GM23338 (cell line): ENCODE measurements at places on chromosomes 13 and 19. TPM values are rescaled to one million over a fixed set of nuclear protein-coding genes. Genes with fewer than 3 reads are reported as not detected.
A peak's percentile ranks its signal among the peaks of the same experiment; 100 is the strongest.

Gene CDX2
- total RNA-seq = not detected in 2 replicates

Gene KCNN4
- 3.2 and 3.4 TPM in 2 replicates for total RNA-seq

Gene ZNF677
- 57.2 and 60.5 TPM in 2 replicates for total RNA-seq

Gene KLF2
- 0.89 and 0.90 TPM in 2 replicates for total RNA-seq

Gene CEACAM16
- total RNA-seq = not detected in 2 replicates

DNA sequence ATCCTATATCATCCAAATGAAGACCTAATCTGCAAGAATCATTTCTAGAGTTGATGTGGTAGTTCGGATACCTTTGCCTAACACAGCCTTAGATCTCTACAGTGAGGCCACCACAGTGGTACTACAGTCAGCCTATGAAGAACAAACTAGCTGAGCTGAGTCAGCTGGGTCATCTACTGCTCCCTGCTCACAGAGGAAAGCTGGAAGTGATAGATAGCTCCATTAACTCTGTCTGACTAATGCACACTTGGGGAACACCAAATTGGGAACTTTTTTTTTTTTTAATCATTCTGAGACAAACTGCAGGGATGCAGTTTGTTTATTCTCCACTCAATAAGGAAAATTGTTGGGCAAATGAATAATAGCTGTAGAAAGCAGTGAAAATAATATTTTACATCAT is 1160.6 kb downstream of the PCDH9 start:
- DNase-seq = no peak
- no peaks in the 10 kb centered on the region for H3K27me3 ChIP-seq
- no peaks in the 10 kb centered on the region for H3K4me1 ChIP-seq
- no peak overlapping the region for H3K27ac ChIP-seq
- H3K36me3 ChIP-seq = no peaks in the 10 kb centered on the region

DNA sequence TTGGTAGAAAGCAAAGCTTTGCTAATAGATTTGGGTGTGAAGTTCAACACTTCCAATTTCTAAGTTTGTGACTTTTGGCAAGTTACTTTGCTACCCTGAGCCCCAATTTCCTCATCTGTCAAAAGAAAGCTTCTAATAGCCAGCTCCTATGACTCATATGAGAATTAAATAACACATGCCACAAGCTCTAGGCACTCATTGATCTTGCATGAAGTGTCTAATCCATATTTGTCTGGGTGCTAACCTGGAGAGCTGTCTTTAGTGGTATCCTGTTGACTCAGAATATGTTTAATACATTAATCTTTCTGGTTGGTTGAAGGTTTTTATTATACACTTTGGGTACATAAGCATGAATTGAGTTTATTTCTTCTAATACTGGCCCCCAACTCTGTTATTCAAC is 188.8 kb downstream of the POSTN start:
- no peaks in the 10 kb centered on the region for H3K36me3 ChIP-seq
- no peaks in the 10 kb centered on the region for H3K4me1 ChIP-seq
- no peak overlapping the region for H3K27ac ChIP-seq
- no peak for DNase-seq

GRCh38 chr13:36447501-36447900 is 15.2 kb downstream of the CCNA1 start:
- H3K4me1 ChIP-seq = no peaks in the 10 kb centered on the region
- no peak overlapping the region for H3K27ac ChIP-seq
- no peaks in the 10 kb centered on the region for H3K36me3 ChIP-seq
- no peaks in the 10 kb centered on the region for H3K27me3 ChIP-seq
- DNase-seq = no peak
- H3K4me3 ChIP-seq = no peak overlapping the region

GRCh38 chr13:97659602-97660001 is 225.6 kb downstream of the RAP2A start:
- no peak overlapping the region for H3K4me3 ChIP-seq
- no peak overlapping the region for H3K27ac ChIP-seq
- H3K27me3 ChIP-seq = no peaks in the 10 kb centered on the region
- no peaks in the 10 kb centered on the region for H3K4me1 ChIP-seq
- peak; percentile 30 for DNase-seq
- H3K36me3 ChIP-seq = no peaks in the 10 kb centered on the region

DNA sequence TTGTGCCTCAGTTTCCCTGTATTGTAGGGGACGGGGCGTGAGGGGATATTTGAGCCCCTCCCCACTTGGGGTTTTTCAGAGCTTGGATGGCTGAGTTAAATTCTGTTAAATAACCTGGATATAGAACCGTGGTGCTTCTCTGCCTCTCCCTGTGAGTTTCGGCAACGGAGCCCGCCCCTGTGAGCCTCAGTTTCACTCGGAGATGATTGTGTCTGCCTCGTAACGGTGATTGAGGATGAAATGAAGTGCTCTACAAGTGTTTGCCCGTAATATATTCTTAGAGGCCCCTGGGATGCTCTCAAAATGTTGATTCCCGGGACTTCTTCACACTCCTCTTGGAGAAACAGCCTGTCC is 509 bp downstream of the KXD1 start:
- peak overlapping the region; percentile 79 for H3K4me3 ChIP-seq
- DNase-seq = no peak
- H3K36me3 ChIP-seq = no peaks in the 10 kb centered on the region
- H3K27ac ChIP-seq = peak overlapping the region; percentile 35
- H3K4me1 ChIP-seq = 0 out of 2 replicates have a peak, but pooled peaks cover 8% of the 10 kb centered on the region
- no peaks in the 10 kb centered on the region for H3K27me3 ChIP-seq

- H3K27ac ChIP-seq = peak overlapping the region; percentile 83; the same call in 1 of the 2 replicates
- peaks cover 23% of the 10 kb centered on the region for H3K27me3 ChIP-seq
- H3K36me3 ChIP-seq = no peaks in the 10 kb centered on the region; the same call in 1 of the 2 replicates
- peaks cover 10% of the 10 kb centered on the region for H3K4me1 ChIP-seq
- no peak for DNase-seq
These were observed 729 bp upstream of the ARID3A start for GRCh38 chr19:925087-925525.

DNA sequence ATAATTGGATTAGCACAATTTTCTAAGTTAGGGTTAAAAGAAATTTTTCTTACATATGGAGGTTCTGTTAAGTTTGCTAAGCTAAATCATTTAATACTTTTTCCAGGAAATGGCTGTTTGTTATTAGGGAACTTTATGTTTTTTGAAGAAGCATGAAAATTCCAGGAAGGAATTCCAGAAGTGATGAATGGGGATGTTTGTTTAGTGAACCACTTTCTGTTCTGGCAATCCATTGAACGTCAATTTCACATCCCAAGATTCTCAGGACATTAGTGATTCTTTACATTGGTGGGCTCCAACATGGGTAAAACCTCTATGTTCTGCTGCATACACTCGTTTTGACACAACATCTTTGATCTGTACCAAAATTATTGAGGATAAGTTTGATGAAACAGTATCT is 534.4 kb downstream of the IRS2 start:
- no peak for DNase-seq
- no peak overlapping the region for H3K4me3 ChIP-seq
- no peak overlapping the region for H3K27ac ChIP-seq

GRCh38 chr13:33710924-33711323 is 107.0 kb upstream of the RFC3 start:
- H3K4me1 ChIP-seq = no peaks in the 10 kb centered on the region
- DNase-seq = no peak
- no peaks in the 10 kb centered on the region for H3K36me3 ChIP-seq
- H3K4me3 ChIP-seq = no peak overlapping the region

DNA sequence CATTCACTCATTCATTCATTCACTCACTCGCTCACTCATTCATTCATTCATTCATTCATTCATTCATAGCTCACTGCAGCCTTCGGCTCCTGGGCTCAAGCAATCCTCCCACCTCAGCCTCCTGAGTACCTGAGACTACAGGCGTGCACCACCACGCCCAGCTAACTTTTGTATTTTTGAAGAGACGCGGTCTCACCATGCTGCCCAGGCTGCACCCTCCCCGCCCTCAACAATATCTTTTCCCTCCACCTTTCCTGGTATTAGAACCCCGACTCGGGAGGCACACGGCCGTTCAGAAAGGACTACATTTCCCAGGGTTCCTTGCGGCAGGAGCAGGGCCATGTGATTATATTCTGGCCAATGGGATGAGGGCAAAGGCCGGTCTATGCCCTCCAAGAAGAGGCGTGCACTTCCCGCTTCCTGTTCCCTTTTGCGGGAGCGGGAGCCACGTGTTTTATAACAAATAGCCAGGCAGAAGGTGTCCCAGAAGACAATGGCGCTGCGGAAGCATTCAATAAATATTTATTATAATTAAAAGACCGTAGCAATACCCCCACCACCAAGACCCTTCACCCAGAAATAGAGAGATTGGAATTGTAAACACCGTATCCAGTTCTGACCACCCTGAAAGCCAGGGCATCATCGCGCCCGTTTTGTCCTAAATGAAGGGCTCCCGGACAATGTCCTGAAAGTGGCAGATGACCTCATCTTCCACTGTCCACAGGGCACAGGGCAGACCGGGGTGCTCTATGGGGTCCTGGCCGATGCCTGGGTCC is 15.9 kb downstream of the TICAM1 start:
- H3K27me3 ChIP-seq = peaks cover 5% of the 10 kb centered on the region; the same call in 1 of the 2 replicates
- no peak overlapping the region for H3K4me3 ChIP-seq
- no peaks in the 10 kb centered on the region for H3K36me3 ChIP-seq
- no peaks in the 10 kb centered on the region for H3K4me1 ChIP-seq
- H3K27ac ChIP-seq = no peak overlapping the region

- peaks cover 17% of the 10 kb centered on the region; the same call in 1 of the 2 replicates for H3K4me1 ChIP-seq
- H3K27me3 ChIP-seq = no peaks in the 10 kb centered on the region
- no peak for DNase-seq
These were observed 1124.5 kb upstream of the ATXN8OS start for GRCh38 chr13:68982961-68983619.

GRCh38 chr13:99151516-99151915 is 49.1 kb upstream of the UBAC2 start:
- no peaks in the 10 kb centered on the region for H3K27me3 ChIP-seq
- H3K36me3 ChIP-seq = no peaks in the 10 kb centered on the region
- no peak for DNase-seq
- H3K4me1 ChIP-seq = no peaks in the 10 kb centered on the region
- H3K27ac ChIP-seq = no peak overlapping the region
- no peak overlapping the region for H3K4me3 ChIP-seq

DNA sequence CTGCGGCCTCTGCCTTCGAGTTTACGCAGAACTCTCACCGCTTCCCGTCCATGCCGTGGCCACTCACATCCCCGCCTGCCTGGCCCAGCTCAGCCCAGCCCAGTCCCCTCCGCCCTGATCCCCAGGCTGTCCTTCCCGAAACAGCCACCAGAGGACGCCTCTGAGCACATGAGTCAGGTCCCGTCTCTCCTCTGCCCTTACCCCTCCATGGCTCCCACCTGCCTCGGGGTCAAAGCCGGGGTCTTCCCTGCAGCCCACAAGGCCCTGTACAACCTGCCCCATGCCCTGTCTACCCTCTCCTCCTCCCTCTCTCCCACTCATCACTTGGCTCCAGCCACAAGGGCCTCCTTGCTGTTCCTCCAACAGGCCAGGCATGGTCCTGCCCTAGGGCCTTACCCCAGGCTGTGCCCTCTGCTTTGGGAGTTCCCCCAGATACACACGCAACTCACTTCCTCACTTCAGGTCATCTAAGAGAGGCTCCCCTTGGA is 8.1 kb upstream of the SEMA6B start:
- H3K27me3 ChIP-seq = no peaks in the 10 kb centered on the region
- no peak overlapping the region for H3K27ac ChIP-seq
- no peaks in the 10 kb centered on the region for H3K36me3 ChIP-seq
- peak; percentile 91 for DNase-seq

- no peak for DNase-seq
- H3K36me3 ChIP-seq = no peaks in the 10 kb centered on the region
- H3K4me1 ChIP-seq = peaks cover 43% of the 10 kb centered on the region
- no peak overlapping the region for H3K4me3 ChIP-seq
These were observed 66.8 kb downstream of the STK24 start for GRCh38 chr13:98510156-98510509.

DNA sequence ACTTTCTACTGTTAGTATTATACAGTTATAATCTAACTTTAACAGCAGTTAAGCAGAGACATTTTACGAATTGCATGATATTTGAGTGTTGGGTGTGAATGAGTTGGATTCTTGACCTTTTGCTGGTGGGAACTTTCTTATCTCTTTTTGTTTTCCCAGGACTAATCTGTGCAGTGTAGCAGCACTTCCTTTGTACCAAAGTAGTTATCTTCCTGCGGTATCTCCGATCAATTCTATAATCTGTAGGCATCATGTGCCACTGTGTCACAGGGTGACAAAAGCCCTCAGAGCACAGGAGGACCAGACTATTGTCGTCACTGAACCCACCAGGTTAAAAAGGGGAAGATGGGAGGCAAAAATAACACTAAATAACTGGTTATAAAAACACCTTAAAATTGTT is 823.5 kb downstream of the GPC5 start:
- no peak overlapping the region for H3K4me3 ChIP-seq
- no peaks in the 10 kb centered on the region for H3K36me3 ChIP-seq
- H3K27me3 ChIP-seq = no peaks in the 10 kb centered on the region
- no peak for DNase-seq
- no peak overlapping the region for H3K27ac ChIP-seq
- H3K4me1 ChIP-seq = peaks cover 10% of the 10 kb centered on the region

DNA sequence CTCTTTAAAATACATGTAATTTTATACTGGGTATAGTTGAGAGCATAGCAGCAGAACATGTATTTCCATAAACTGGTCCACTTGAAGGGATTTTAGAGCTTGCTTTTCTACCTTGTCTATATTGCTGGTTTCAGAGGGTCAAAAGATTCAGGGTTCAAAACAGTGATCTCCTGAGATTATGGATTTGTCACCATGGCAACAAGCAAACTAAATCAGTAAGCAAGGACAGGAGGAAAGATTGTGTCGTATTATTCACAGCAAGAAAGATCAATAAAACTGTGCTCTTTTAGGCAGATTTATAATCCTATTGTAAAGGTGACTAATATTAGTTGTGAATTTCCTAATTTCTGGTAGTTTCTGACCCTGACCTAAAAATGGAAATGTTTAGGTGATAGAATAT is 496.4 kb downstream of the LMO7 start:
- no peak for DNase-seq
- H3K4me3 ChIP-seq = no peak overlapping the region
- no peaks in the 10 kb centered on the region for H3K27me3 ChIP-seq

- no peak for DNase-seq
- no peaks in the 10 kb centered on the region for H3K4me1 ChIP-seq
- no peaks in the 10 kb centered on the region for H3K36me3 ChIP-seq
- no peak overlapping the region for H3K4me3 ChIP-seq
- H3K27me3 ChIP-seq = no peaks in the 10 kb centered on the region
These were observed 360.8 kb upstream of the KLHL1 start for GRCh38 chr13:70469077-70469476.

GRCh38 chr13:97261254-97262005 is 39.3 kb downstream of the MBNL2 start:
- H3K4me3 ChIP-seq = no peak overlapping the region
- H3K36me3 ChIP-seq = no peaks in the 10 kb centered on the region
- H3K4me1 ChIP-seq = peaks cover 23% of the 10 kb centered on the region
- no peaks in the 10 kb centered on the region for H3K27me3 ChIP-seq

GRCh38 chr19:43641333-43641732 is 1.7 kb upstream of the CADM4 start:
- no peak overlapping the region for H3K27ac ChIP-seq
- peaks cover 17% of the 10 kb centered on the region for H3K4me1 ChIP-seq
- DNase-seq = peak; percentile 23
- H3K4me3 ChIP-seq = no peak overlapping the region

- peak; percentile 28 for DNase-seq
- H3K36me3 ChIP-seq = no peaks in the 10 kb centered on the region
- no peak overlapping the region for H3K4me3 ChIP-seq
- no peaks in the 10 kb centered on the region for H3K27me3 ChIP-seq
- H3K27ac ChIP-seq = no peak overlapping the region
- H3K4me1 ChIP-seq = peaks cover 14% of the 10 kb centered on the region
These were observed 92.1 kb downstream of the AKAP11 start for GRCh38 chr13:42363941-42364612.
